ENCODE measurements at places on chromosomes 7 and 10.

- DNase-seq = peak; percentile 74
Measured at GRCh38 chr10:103800789-103801540, 54.4 kb downstream of the SH3PXD2A start.

- no peak for DNase-seq
Measured at GRCh38 chr7:25326501-25327156, 98.3 kb upstream of the NPVF start.

- no peak for DNase-seq
Measured at GRCh38 chr7:129084801-129085551, 30.1 kb upstream of the TNPO3 start.

DNA sequence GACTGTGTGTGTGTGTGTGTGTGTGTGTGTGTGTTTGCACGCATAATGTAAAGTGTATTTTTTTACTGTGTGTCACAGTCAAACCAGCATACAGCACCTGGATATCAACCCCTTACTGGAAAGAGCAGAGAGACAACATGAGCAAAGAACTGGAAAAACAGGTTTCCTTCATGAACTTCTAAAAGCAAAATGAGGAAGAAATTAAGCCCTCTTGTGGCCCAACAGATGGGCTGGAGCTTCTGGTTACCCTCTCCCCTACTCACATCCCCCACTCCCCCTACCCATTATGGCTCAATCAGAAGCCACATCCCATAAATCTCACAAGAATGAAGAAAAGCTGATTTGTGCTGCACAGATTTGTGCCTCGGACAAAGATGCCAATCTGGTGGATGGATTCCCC is 36.2 kb downstream of the PDE1C start:
- peak; percentile 81 for DNase-seq

- no peak for DNase-seq
Measured at GRCh38 chr7:22722536-22723180, 4.3 kb upstream of the IL6 start.
